ENCODE measurements at places on chromosomes 4 and X.

GRCh38 chr4:17765514-17766286 is 15.7 kb downstream of the FAM184B start:
- no peak for DNase-seq

DNA sequence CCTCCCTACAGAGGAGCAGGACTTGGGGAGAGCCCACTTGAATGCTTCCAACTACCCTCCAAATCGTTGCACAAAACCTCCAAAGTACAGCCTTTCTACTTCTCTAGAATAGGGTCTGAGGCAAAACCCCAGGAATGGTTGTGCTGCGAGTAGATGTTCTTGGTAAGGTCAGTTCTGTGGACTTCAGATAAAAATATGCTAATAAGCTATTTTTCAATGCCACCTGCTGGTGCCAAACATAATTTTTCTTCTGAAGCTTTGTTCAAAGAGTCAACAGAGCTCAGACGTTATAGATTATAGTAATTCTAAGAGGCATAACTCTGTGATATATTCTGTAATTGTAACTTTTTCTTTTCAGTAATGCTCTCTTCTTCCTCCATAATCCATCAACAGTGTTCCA is 425.7 kb downstream of the GPAT3 start:
- DNase-seq, result no peak

GRCh38 chr4:83272900-83273299 is 11.7 kb downstream of the COQ2 start:
- DNase-seq, result no peak

GRCh38 chrX:123348468-123348867 is 164.4 kb downstream of the GRIA3 start:
- no peak for DNase-seq

DNA sequence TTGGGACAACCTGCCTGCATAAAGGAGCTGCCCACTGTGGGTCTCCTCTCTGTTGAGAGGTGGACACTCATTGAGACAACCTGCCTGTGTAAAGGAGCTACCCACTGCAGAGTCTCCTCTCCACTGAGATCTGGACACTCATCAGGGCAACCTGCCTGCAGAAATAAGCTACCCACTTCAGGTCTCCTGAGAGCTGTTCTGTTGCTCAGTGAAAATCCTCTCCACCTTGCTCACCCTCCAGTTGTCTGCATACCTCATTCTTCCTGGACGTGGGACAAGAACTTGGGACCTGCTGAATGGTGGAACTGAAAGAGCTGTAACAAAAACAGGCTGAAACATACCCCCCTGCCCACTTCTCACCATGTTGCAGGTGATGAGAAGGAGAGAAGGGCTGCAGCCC is 59.9 kb upstream of the CDKN2AIP start:
- DNase-seq, result no peak

DNA sequence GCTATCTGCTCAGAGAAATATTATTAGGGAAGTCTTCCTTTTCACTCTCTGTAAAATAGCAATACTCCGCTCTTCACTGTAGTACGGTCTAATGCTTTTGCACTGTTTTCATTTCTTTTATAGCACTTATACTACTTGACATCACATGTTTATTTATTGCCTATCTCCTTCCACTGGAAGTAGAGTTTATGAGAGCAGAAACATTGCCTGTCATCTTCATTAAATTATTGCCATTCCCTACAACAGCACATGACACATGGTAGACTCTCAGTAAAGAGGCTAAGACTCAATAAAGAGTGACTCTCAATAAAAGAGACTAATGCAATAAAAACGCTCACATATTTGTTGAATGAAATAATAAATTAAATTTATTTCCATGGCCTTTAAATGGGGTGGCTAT is 241.3 kb upstream of the MAGEC2 start:
- no peak for DNase-seq

All from DMS 273 treated with DMSO at 0.1 percent for 48 hours (cell line).